Mammary epithelial cell (primary cell): ENCODE measurements at places on chromosomes 2 and 18. TPM values are rescaled to one million over a fixed set of nuclear protein-coding genes. Genes with fewer than 3 reads are reported as not detected.

The ATIC gene
- total RNA-seq: 22.8 TPM

The MATN3 gene
- 4.8 TPM for total RNA-seq

The RNF181 gene
- 101 and 160 TPM in 2 replicates for total RNA-seq

The ZAP70 gene
- not detected in 2 replicates for total RNA-seq

The TUBB6 gene
- 1,295 TPM for total RNA-seq
